ENCODE measurements at places on chromosomes 5 and 9.

GRCh38 chr5:85823462-85824426 is 794.0 kb upstream of the COX7C start:
- no peak for DNase-seq

DNA sequence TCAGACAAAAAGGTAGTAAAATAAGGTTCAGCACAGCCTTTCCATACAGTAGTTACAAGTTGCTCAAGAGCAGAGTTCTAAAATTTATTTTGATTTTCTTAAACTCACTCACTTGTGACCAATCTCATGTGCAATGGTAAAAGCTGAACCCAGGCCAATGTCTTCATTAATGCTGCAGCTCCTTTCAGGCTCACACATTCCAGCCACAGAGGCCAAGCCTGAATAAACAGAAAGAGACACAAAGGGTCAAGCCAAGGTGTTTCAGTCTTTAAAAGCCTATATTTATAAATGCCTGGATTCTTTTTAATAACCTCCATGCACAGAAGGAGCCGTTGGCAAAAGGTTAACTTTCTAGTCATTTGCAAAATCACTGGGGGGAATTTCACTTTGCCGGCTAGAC is 152.5 kb downstream of the ADAMTS6 start:
- DNase-seq, result no peak

DNA sequence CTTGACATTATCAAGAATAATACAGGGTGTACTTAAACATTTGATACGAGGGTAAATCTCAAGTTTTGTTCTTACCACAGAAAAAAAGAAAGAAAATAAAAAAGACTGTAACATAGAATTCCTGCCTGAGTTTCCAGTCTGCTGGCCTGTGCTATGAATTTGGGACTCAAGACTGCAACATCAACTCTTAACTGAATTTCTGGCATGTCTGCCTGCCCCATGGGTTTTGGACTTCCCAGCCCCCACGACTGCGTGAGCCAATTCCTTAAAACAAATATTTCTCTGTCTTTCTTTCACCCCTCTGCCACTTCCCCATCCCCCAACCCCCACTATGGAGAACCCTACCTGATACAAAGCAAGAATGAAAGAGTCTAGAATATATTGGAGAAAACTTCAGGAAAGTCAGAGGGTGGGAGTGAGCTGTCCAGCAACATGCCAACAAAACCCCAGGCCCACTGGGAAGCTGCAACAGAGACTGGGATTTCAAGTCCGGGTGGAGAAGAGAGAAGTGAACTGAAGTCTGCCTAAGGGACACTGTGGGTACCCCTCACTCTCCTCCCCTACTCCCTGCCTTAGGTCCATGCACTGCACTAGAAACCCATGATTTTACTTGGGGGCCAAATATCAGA is 43.0 kb downstream of the MARCHF3 start:
- DNase-seq, result no peak

DNA sequence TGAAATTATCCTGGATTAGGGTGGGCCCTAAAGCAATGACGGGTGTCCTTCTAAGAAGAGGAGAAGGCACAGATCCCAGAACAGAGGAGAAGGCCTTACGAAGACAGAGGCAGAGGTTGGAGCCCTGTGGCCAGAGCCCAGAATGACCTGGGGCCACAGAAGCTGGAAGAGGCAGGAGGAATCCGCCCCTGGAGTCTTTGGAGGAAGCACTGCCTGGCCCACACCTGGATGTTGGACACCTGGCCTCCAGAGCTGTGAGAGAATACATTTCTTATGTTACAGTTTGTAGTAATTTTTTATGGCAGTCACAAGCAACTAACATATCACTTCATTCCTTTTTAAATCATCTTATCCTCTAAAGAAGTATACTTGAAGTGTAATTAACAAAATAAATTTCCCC is 8.5 kb downstream of the MRPL36 start:
- DNase-seq, result no peak

DNA sequence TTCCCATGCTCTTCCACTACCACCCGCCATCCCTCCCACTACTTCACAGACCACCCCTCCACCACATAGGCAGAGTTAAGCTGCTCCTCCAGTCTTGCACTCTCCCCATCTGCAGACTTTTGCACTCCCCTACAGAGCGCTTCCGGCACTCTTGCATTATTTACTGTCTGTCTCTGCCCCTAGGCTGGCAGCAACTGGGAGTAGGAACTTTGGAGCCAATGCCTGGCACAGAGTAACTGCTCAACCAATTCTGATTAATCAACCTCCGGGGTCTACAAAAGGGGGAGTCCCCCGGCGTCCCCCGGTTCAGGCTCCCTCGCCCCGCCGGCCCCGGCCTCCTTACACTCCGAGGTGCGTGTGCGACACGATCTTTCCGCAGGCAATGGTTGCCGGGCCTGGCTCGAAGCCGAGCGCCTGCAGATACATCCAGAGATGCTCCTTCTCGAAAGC is 498 bp downstream of the HAUS6 start:
- DNase-seq, result no peak

DNA sequence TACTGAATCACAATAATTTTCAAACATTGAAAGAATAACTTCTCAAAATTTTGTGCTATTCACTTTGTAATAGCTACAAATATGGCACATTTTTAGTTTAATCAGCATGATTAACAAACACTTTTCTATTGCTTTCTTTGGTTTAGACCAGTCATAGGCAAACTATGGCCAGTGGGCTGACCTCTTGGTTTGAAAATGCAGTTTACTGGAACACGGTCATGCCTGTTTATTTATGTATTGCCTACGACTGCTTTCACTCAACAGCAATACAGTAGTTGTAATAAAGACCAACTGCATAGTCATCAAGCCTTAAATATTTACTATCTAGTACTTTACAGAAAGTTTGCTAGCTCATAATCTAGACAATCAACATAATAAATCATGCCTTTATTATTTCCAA is 810.8 kb downstream of the TLE1 start:
- DNase-seq, result no peak

GRCh38 chr5:112921833-112922817 is at the start of gene REEP5:
Gene REEP5 (minus strand): TSS chr5:112922227. CDS start chr5:112922190, 37 bp downstream.
- DNase-seq, result peak; percentile 90

- DNase-seq, result no peak
Observed at GRCh38 chr5:127906562-127907204, 176.9 kb upstream of the SLC12A2 start.

DNA sequence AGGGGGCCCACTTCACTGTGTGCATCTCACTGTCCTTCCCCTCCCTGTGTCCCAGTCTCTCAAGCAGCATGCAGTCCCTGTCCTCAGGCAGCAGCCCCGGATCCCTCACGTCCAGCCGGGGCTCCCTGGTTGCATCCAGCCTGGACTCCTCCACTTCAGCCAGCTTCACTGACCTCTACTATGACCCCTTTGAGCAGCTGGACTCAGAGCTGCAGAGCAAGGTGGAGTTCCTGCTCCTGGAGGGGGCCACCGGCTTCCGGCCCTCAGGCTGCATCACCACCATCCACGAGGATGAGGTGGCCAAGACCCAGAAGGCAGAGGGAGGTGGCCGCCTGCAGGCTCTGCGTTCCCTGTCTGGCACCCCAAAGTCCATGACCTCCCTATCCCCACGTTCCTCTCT is 62.8 kb upstream of the RARS1 start:
- no peak for DNase-seq

DNA sequence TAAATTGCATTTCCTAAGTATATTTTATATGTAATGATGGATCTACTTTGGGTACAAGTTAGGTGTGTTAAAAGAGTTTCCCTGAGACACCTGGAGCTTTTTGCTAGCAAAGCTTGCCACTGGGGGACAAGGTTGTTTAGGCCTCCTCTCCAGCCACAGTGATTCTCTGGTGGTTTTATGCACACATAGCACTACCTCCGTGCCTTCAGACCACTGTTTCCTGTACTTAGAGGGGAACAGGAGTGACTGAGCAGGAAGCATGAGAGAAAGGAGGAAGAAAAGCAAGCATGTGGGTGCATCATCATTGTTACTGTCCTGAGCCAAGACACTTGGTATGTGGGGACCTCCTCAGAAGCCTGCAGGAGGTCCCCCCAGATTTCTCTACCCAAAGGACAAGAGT is 272.1 kb downstream of the RASEF start:
- no peak for DNase-seq

DNA sequence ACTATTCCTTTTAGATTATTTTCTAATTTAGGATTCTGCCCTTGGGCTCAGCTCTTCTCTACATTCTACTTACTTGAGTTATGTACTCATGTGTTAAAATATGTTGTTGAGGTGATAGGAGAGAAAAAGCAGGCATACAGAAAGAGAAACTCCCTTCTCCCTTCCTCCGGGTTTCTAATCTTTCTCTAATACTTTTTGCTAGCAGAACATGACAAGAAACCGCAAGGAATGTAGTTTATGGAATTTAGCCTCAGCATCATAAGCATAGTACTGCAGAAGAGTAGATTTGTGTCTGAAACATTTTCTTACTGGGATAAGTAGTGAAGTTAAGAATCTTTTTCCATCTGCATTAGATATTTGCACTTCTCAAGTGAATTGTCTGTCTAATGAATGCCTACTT is 139.5 kb upstream of the CYLC2 start:
- no peak for DNase-seq

GRCh38 chr5:38212307-38212706 is 46.1 kb upstream of the EGFLAM start:
- no peak for DNase-seq

DNA sequence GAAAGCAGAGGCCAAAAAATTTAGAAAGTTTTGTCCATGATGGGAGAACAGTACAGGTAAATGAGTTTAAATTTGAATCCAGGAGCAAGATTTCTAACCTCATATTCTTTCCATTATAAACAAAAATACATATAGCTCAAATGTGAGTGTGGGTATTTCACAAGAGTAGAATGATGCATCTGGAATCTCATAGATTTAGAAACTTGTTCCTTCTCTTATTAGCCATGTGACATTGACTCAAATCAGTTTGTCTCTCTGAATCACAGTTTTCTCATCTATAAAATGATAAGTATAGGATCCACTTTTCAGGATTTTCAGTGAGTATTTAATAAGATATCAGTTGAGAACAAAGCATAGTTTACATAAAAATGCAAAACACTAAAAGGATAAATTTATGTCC is 436.3 kb upstream of the PAPPA start:
- DNase-seq, result no peak

- DNase-seq, result no peak
Observed at GRCh38 chr5:64979531-64979930, 210.8 kb downstream of the CWC27 start.

- DNase-seq, result no peak
Observed at GRCh38 chr9:125380406-125380805, 118.8 kb downstream of the GAPVD1 start.

DNA sequence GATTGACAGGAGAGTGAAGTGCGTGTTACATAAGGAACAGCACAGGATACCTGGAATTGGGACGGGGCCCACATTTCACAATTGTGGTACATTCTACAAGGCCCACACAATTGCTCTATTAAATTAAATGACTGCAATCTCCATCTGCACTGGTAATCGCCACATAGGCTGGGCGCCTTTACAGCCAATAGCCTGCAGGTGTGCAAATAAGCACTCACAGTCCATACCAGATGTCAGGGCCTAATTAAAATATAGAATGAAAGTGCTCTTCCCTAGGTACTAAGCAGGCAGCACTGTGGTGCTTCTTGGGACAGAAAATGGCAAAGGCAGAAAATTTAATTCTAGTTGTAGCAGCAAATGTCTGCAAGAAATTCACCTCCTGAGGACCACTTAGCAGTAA is 82.7 kb downstream of the ATP10B start:
- DNase-seq, result no peak

- DNase-seq, result no peak
Observed at GRCh38 chr9:135240871-135241311, 153.4 kb downstream of the OLFM1 start.

GRCh38 chr9:93667006-93667405 is 90.6 kb downstream of the PHF2 start:
- DNase-seq, result no peak

DNA sequence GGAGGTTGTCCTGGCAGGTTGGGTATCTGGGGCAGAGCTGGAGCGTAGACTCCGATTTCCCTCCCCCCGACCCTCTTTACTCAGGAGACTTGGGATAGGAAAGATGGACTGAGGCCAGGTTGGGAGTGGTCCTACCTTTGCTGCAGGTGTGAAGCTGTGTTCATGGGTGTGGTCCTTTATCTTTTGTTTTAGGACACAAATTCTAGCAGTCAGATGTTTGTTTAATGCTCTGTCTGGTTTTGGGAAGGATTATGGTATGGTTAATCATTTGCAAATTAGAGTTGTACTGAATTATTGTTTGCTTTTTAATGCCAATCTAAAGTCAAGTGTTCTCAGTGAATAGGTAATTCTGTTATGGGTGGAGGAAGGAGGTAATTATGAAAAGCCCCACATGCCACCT is 14.1 kb upstream of the FAM120AOS start:
- DNase-seq, result no peak

GRCh38 chr9:306907-307306 is 92.2 kb downstream of the DOCK8 start:
- peak; percentile 36 for DNase-seq

DNA sequence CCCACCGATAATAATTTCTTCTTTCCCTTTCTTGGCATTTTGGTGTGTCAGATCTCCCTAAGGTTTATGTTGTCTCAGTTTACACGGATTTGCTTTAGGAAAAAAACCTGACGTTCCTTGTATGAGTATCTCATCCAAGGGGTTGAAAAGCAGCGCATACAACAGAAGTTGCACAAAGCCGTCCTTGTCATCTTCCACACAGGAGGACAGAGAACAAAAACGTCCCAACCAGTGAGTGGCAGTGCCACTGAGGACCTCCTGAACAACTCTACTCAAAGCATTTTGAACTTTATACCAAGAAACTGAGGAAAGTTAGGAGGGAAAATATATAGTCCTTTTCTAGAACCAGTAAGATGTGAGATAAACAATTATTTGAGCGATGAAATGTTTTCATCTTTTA is 547.0 kb downstream of the PDE4D start:
- DNase-seq, result no peak

DNA sequence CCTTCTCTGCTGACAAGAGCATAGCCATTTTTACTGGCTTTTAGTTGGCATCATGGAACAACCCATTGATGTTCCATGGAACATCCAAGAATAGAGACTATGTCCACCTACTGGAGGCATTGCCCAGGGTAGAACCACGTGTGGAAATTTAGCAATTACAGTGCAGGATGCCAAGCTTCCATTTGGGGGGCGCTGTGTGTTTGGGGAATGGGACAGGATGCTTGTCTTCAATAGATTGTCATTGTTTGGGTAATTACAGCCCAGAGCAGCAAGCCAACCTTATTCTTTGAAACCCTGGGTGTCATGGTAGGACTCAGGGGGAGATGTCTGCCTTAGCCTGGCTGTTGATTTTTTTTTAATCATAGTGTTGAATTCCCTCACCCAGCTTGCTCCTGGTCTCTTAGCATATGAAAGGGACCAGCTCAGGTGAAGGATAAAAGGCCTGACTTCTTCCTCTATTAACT is 171.1 kb downstream of the DOCK2 start:
- DNase-seq, result no peak

Data from inflammatory macrophage (primary cell).